ENCODE measurements at places on chromosomes 4 and X. TPM values are rescaled to one million over a fixed set of nuclear protein-coding genes. Genes with fewer than 3 reads are reported as not detected.

DNA sequence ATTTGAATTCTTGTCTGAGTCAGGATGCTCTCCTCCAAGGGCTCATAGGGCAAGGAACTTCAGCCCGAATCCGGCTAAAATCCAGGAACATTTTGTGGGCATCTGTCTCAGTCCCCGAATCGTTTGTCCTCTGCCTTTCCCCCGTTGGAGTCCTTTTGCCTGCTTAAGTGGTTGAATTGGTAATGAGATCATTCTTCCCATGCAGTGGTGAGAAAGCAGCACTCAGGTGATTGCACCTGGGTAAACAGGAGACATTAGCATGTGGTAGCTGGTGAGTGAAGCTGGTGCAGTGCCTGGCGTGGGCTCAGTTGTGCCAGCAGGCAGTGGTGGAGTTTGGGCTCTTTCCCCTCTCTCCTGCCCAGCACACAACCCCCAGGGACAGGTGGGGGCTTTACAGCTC, 61.9 kb upstream of the MTM1 start:
- no peak for DNase-seq

- no peak for DNase-seq
Measured at GRCh38 chrX:18041656-18042055, 179.0 kb downstream of the BEND2 start.

DNA sequence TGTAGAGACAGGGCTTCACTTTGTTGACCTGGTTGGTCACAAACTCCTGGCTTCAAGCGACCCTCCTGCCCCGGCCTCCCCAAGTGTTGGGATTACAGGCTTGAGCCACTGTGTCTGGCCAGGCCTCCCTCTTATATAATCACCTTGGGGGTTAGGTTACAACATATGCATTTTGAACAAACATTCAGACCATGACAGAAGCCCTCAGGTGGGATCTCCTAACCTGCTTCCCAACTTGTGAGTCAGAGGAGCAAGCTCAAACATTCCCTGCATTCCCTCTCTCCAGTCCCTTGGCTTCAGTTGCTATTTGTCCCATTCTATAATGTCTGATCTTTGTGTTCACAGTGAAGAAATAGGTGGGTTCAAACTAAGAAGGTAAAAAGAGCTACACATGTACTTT, 76.5 kb upstream of the NRK start:
- DNase-seq = no peak

- no peak for DNase-seq
Measured at GRCh38 chr4:164926301-164926700, 49.3 kb downstream of the APELA start.

GRCh38 chr4:95637043-95637600, 88.3 kb upstream of the UNC5C start:
- no peak for DNase-seq

GRCh38 chr4:114251020-114251419, 271.6 kb upstream of the ARSJ start:
- no peak for DNase-seq

DNA sequence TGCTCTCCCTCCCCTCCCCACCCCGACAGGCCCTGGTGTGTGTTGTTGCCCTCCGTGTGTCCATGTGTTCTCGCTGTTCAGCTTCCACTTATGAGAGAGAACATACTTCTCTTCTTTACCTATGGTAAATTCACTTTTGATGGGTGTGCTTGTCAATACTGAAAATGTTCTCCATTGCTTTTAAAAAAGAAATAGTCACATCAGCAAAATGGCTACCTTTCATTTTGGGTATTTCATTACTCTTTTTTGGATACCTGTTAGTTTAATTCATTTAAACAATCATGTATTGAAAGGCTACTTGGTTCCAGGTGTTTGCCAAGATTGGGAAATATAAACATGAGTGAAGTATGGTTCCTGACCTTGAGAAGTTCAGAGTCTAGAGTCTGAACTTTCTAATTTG, 107.4 kb upstream of the PITX2 start:
- DNase-seq = no peak

GRCh38 chr4:150581056-150581605, 820 bp upstream of the MAB21L2 start:
- no peak for DNase-seq

DNA sequence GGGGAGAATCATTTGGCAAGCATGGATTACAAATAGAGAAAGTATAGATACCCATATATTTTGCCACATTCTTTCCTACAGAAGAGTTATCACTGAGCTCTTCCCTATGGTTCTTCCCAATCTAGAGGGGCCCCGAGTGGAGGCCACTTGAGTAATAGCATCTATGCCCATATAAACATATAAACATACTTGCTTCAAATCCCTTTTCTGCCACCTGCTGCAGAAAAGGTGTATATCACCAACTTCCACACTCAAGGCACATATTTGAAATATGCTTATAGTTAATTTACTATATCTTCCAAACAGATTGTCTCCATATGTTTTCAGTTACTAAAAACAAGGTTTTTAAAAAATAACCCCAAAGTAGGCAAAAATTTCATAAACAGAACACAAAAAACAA, 642.8 kb upstream of the DIPK2B start:
- DNase-seq = no peak

DNA sequence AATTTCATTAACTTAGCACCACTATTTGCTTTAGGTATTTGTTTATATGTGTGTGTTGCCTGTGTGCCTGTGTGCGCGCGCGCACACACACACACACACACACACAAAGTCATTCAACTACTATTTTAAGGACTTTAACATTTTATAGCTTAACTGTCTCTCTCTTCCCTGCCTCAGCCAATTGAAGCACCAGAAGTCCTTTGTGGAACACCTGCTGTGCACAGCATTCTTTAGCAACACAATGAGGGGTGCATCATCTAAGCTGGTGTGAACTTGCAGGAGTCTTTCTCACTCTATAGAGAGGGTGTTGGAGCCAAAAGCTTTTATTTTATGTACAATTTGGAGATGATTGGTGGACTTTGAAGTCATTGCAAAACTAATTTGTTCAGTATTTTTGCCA, 31.3 kb downstream of the SLIT2 start:
- no peak for DNase-seq

DNA sequence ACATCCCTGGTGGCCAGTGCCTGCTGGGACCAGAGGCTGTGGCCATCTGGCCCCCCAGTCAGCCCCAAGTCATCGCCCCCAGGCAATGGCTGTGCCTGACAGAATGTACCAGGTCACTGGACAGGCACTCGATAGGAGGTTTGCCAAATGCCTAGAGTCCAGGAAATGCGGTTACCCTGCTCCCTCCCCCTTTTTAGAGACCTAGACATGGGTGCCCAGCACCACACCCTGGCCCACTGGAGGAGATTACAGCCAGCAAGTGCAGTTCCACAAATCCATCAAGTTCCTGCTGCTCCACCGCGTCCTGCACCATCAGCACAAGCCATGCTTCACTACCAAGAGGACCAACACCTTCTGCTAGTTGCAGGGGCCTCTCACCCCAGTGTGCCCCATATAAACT, 16.2 kb upstream of the ZFX start:
- DNase-seq = no peak

GRCh38 chrX:133983974-133984845, 1.2 kb downstream of the GPC3 start:
- DNase-seq = no peak

- DNase-seq = no peak
Measured at GRCh38 chr4:88908003-88908402, 149.0 kb downstream of the FAM13A start.

DNA sequence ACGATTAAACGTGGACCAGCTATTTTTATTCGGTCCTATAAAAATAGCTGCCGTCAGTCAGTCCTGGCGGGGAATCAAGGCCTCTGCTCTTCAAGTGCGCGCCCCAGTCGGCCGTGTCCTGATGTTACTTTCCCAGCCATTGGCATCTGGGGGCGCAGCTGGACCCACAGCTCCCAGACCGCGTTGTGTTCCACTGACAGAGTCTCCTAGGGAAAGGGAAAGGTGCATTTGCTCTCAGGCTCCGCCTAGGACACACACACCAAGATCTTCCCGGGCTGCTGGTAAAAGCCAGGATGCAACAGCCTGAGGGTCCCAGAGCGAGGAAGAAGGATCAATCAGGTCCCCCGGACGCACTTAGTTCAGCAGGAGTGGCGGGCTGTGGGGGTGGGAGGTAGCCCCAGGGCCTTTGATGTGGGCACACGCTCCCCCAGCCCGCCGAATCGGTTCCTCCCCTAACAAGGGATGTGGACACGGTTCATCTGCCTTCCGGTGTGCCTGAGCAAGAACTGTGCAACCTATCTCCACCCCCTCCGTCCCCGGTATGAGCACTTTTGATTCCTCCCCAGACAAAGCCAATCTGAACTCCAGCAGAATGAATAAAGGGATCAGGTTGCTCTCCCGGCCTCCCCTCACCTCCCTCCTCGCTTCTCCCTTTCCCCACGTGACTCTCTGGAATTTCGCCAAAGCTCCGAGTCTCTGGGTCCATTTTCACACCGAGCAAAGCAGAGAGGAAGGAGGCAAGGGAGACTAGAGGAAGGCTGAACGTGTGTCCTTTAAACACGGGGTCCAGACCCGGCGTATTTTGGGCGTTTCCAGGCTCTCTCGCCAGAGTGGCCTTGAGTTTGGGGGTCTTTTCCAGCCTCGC, 626 bp upstream of the FRAS1 start:
- peak; percentile 86 for DNase-seq

- no peak for DNase-seq
Measured at GRCh38 chr4:110510955-110511544, 35.1 kb downstream of the ENPEP start.

- DNase-seq = no peak
Measured at GRCh38 chr4:158996669-158997074, 106.2 kb upstream of the RAPGEF2 start.

GRCh38 chrX:14564058-14564457, 34.7 kb downstream of the GLRA2 start:
- DNase-seq = no peak

TMEM129 gene
- polyA plus RNA-seq = 32.9 TPM

SLC25A43 gene
- 1.4 TPM for polyA plus RNA-seq

AKAP4 gene
- polyA plus RNA-seq = not detected

NLRP2B gene
- polyA plus RNA-seq = not detected

HMX1 gene
- not detected for polyA plus RNA-seq

HEPH gene
- 0.21 TPM for polyA plus RNA-seq

SLC10A6 gene
- 0.38 TPM for polyA plus RNA-seq

MAGEB2 gene
- not detected for polyA plus RNA-seq

EGFL6 gene
- not detected for polyA plus RNA-seq

FRAS1 gene
- 0.13 TPM for polyA plus RNA-seq

LRCH2 gene
- polyA plus RNA-seq = 0.35 TPM
